ENCODE measurements at places on chromosomes 7 and 10.

- no peak for DNase-seq
These were observed 315.0 kb downstream of the IPMK start for GRCh38 chr10:57952741-57953140.

- no peak for DNase-seq
These were observed 1160.8 kb upstream of the LRRTM3 start for GRCh38 chr10:65765006-65765541.

DNA sequence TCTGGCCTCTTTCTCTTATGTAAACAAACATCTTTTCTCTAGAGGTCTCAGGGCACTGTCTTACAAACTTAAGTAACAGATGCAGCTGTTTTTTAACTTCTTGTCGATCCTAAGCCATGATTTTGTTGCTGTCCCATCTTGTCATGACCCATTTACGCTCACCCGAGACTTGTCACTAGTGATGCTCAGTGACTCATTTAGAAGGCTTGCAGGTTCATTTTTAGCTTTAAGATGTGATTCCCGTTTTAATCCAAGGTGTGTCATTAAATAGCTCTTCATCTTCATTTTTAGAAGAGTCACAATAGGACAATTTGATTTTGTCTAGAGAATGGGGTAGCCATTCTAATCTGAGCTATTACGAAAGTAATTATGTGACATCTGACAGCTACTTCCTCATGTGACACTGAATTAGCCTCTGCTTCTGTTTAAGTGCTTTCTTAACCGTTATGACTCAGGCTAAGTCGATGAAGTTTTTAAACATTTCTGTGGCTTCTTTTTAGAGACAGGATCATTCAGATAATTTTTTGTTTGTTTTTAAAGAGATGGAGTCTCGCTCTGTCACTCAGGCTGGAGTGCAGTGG lies 42.7 kb downstream of the SPDYE5 start:
- no peak for DNase-seq

GRCh38 chr10:110496553-110497437 lies 912 bp upstream of the DUSP5 start:
- no peak for DNase-seq

- DNase-seq = no peak
These were observed 151.4 kb downstream of the TMEM168 start for GRCh38 chr7:112638675-112639400.

- no peak for DNase-seq
These were observed 29.3 kb downstream of the ARL4A start for GRCh38 chr7:12716722-12717121.
